NCI-H2029 treated with DMSO at 0.1 percent for 48 hours (cell line): ENCODE measurements at places on chromosomes 16 and 17.

- DNase-seq = no peak
Observed at GRCh38 chr17:38550661-38551060, 55.1 kb downstream of the SRCIN1 start.

GRCh38 chr17:66372182-66372581 is 69.8 kb downstream of the PRKCA start:
- DNase-seq = no peak

DNA sequence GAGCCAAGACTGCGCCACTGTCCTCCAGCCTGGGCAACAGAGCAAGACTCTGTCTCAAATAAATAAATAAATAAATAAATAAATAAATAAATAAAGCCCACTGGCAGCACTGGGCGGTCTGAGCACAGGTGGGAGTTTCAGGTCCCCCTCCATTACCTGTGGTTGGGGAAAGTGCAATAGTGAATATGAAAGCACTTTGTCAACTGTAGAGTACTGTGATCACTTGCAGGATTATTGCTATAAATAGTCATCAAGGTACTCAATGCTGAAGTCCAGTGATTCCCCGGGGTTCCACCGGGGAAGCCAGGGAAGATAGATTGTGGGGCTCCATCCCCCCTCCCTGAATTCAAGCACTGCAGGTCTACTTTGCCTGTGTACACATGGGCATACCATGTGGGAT is 42.7 kb upstream of the CPNE2 start:
- DNase-seq = no peak

- DNase-seq = no peak
Observed at GRCh38 chr16:29007730-29008593, 23.1 kb downstream of the LAT start.

DNA sequence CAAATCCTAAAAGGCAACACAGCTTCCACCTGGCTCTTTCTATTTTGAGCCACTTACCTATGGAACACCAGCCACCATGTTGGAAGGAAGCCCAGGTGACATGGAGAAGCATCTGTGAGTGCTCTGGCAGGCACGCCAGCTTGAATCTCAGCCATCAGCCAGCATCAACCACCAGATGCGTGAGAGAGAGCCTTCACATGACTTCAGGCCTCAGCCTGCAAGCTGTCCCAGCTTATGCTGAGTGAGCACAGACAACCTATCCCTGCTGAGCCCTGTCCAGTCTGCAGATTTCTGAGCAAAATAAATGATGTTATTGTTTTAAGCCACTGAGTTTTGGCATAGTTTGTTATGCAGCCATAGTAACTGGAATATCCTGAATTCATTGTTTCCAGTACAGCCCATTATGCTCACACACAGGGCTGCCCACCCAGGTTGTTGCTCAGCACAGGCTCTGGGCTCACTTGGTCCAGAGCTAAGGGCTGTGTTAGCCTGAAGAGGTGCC is 35.1 kb downstream of the TMEM238L start:
- no peak for DNase-seq

- DNase-seq = no peak
Observed at GRCh38 chr17:53780320-53780719, 42.4 kb upstream of the KIF2B start.

DNA sequence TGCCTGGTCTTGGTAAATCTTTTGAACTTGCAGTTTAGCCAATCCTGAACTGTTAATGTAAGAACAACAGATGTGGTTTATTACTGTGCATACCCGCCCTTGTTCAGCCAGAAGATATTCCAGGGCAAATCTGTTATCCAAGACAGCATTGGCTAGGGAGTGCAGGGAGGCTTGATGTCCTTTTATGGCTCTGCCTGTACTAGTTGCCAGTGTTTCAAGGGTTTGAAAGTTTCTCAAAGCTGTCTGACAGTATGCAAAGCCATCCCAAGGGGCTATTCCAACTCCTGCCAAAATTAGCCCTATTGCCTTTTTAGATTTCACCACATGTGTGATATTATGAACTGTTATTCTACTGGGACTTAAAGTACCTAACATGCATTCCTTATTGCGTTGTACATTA is 30.1 kb downstream of the LCMT1 start:
- no peak for DNase-seq

GRCh38 chr17:62989501-62989900 is 23.5 kb downstream of the TANC2 start:
- DNase-seq = no peak

DNA sequence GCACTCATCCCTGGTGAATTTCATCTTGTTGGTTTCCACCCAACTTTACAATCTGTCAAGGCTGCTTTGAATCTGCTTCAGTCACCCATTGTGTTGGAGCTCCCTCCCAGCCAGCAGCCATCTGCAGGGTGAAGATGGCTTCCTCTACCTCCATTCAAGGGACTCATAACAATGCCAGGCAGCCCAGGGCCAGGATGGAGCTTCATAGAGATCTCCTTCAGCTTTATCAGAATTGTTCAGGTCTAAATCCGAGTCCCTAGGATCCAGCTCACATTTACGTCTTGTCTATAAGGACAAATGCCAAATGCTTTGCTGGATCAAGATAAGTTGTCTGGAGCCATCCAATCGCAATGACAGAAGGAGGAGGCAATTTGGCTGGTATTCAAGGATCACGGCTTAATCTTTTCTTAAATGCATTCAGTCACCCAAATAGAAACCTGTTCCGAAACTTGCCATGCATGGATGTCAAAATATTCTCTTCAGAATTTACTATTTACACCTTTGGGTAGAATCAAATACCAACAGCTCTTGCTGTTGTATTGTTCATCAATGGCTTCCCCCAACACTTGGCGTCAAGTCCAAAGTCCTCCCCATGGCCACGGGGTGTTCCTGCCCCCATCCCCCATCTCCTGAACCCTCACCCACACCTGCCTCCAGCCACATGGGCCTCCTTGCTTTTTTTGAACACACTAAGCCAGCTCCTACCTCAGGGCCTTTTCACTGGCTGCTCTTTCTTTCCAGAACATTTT is 3.8 kb upstream of the FAM171A2 start:
- DNase-seq = no peak

DNA sequence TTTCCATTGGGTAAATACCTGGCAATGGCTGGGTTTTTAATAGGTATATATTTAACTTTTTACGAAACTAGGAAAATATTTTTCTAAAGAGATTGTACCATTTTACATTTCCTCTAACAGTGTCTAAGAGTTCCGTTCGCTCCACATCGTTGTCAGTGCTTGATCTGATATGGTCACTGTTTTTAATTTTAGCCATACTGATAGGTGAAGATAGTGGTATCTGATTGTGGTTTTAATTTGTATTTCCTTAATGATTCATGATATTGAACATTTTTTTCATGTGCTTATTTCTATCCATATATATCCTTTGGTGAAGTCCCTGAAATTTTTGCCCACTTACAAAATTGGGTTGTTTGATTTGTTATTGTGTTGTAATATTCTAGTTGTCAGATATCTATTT is 117.7 kb downstream of the CHD9 start:
- DNase-seq = no peak

DNA sequence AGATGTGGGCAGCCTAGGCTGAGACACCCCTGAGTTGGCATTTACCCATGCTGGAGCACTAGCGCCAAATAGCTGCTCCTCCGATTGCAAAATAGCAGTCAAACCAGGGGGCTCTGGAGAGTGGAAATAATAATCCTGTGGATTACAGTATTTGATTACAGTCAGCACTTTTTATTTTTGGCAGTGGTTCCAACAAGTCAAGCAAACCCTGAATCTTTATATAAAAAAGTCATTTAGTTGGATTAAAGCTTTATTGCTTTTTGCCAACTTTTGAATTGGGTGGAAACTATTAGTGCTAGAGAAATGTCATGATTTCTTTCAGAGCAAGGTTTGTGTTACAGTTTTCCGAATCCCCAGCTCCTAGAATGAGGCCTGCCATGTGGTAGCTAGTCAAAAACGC is 99.3 kb upstream of the FAM20A start:
- DNase-seq = no peak

GRCh38 chr17:15261802-15262290 is 3.3 kb downstream of the PMP22 start:
- no peak for DNase-seq

DNA sequence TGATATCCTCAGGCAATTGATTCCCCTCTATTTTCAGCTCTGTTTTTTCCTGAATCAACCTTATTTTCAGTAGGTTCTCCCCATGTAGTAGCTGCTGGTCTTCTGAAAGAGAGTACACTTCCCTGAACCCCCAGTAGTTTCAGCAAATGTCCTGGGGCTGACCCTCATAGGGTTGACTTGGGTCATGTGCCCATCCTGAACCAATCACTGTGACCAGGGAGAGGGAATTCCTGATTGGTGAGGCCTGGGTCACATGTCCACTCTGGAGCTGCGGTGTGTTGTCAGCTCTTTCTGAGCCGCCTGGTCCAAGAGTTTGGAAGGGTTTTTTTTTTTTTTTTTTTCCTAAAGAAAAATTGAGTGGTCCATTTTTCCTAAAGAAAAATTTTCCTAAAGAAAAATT is 8.3 kb upstream of the ZKSCAN2 start:
- DNase-seq = no peak

- no peak for DNase-seq
Observed at GRCh38 chr16:55645986-55646385, 9.8 kb upstream of the SLC6A2 start.

GRCh38 chr16:65319621-65320231 is 197.9 kb upstream of the CDH11 start:
- DNase-seq = no peak

GRCh38 chr17:46975287-46975686 is 3.8 kb downstream of the RPRML start:
- DNase-seq = no peak
